ENCODE measurements at places on chromosomes 1 and 21.
A peak's percentile ranks its signal among the peaks of the same experiment; 100 is the strongest.

DNA sequence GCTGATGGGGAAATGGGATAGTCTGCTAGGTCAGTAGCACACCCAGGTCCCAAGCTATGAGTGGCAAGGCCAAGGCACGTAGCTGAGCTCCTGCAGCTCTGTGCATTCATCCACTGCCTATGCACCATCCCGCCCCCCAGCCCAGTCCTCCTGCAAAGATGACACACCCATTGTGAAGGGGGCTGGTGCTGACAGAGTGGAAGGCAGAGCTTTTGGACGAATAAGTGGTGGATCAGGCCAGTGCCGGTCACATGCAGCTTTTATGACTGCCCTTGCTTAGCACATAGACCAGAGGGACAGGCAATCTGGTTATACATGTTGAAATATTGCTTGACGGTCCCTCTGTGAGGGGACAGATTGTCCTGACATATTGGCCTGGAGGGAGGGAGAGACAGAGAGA lies 494.3 kb downstream of the PTPRU start:
- no peak for DNase-seq

DNA sequence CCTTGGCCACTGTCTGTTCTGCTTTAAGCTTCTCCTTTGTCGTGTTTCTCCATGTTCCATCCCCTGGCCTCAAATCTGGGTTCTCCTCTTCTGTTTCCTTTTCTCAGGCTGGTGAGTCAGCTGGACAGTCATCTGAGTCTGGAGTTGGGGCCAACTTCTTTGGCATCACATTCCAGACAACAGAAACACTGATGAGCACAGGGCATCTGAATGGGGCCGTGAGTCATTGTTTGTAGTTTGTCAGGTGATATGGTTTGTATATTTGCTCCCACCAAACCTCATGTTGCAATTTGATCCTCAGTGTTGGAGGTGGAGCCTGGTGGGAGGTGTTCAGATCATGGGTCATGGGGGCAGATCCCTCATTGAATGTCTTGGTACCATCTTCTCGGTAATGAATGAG lies 14.3 kb upstream of the OLIG2 start:
- DNase-seq, result peak; percentile 38

DNA sequence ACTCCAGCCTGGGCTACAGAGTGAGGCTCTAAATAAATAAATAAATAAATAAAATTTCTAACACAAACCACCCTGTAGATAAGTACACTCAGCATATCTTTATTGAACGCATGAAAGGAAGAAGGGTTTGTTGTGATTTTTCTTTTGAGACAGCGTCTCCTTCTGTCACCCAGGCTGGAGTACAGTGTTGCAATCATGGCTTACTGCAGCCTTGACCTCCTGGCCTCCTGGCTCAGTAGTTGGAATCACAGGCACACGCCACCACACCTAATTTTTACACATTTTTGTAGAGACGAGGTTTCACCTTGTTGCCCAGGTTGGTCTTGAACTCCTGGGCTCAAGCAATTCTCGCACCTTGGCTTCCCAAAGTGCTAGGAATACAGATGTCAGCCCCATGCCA lies 23.2 kb upstream of the RCC2 start:
- no peak for DNase-seq

DNA sequence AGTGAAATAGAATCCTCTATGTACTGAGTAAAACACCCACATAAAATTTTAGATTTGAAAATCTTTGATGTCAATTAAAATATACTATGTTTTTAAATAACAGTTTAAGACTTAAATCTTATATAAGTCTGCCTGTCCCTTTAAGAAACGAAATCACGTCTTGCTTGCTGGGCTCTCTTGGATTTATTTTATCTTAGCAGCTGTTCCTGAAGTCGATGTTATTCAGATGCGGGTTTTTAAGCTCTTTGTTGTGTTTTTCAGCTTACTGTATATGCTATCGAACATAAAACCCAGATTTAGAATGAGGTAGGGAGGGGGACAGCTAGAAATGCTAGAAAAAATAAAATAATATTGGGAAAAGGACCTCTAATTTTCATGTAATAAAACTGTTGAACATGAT lies 11.1 kb upstream of the SSX2IP start:
- DNase-seq, result no peak

Measured in ascending aorta (tissue), 2 donors.